ENCODE measurements at places on chromosomes 13 and 19.

DNA sequence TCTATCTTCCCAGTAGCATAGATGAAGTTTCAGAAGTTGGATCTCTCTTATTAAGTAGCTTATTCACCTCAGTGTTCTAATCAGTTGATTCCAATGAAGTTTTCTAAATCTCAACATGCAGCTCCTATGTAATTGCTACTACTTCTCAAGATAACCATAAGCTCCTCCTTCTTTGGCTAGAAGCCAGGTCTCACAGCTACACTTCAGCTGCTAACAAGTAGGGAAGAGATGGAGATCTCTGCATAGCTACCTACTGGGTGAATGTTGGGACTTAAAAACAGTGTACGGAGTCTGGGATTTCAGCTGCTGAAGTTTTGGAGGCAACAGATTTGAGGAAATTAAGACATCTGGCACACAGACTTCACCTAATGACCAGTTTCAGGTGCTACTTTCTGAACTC, 661.0 kb downstream of the SLITRK1 start:
- no peak for DNase-seq

- no peak for DNase-seq
These were observed 10.7 kb upstream of the PABPC3 start for GRCh38 chr13:25085125-25085742.

- DNase-seq = no peak
These were observed 473 bp upstream of the CERS1 start for GRCh38 chr19:18896421-18896841.

DNA sequence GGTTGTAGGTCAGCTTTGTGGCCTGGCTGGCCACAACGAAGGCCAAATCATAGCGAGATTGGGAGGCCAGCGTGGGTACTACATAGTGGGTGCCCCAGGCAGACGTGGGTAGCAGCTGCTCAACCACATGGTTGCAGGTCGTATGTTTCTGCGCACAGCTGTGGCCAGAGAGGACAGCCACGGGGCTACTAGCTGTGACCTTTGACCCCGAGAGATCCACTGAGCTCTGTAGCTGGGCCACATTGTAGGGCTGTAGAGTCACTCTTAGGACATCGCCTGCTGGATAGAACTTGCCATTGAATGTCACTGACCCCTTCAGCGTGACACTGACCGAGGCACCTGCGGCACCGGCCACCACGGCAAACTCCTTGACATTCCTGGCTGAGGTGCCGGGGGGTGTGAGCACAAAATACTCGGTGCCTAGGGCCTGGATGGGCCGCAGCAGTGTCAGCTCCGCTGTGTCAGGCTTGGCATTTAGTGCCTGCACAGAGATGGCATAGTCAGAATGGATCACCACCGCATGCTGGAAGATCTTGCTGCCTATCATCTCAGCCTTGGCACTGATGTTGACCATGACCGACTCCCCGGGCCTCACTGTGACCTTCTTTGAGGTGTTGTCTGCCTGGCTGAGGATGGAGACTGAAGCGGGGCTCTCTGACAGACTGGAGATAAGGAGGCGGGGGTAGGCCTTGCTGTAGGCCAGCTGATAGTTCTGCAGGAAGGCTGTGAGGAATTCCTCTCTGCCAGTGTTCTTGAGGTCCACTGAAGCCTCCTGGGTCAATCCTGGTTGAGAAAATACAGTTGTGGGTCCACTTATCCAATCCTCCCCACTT, 6.7 kb downstream of the FCGBP start:
- DNase-seq = no peak

DNA sequence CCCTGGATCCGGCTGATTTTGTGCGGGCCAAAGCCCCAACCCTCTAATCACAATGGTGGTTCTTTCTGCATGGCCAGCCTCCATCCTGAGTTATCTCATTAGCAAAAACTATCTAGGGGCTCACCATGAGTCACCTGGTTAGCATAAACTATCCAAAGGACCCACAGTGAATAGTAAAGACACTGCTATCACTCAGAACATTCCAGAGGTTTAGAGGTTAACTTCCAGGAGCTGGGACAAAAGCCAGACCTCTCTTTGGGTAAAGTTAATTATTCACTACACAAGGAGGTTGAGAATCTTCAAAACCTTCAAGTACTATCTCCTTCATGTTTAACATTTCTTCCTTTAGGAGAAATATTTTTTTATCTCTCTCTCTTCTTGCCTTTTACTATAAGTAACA, 18.8 kb upstream of the PPP5C start:
- DNase-seq = no peak

GRCh38 chr19:29515706-29516357, 10.0 kb upstream of the VSTM2B start:
- no peak for DNase-seq

DNA sequence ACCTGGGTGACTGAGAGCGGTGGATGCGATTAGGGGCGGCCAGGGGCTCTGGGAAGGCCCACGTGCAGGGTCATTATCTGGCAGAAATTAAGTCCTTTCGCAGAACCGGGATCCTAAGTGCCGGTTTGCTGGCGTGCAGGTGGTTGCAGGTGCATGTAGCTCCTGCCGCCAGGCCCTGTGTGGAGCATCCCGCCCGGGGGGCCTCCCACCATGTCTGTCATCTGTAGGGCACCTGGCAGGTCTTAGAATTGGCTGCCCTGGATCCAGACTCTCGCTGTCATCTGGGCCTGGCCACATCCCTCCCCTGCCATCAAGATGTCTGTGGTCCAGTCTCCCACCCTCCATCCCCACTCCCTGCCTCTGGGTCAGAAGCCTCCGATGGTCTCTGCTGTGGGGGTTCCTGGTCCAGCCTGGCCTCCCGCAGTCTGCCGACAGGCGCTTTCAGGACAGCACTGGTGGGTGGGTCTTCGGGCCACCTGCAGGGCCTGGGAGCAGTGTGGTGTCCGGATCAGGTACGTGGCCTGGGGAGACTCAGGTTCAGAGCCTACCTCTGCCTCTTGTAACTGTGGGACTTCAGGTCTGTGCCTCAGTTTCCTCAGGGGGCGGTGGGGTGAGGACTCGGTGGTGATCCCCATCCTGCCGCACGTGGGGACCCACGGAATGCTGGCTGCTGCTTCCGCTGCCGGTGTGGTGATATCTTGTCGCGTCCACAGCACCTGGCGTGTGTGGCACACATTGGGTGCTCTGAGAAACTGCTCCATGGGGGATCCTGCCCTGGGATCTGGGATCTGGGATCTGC, 5.4 kb downstream of the GNA11 start:
- no peak for DNase-seq

- DNase-seq = no peak
These were observed 397.1 kb downstream of the SLITRK5 start for GRCh38 chr13:88068316-88068715.

- no peak for DNase-seq
These were observed 300.3 kb downstream of the MYO16 start for GRCh38 chr13:108929532-108930206.

DNA sequence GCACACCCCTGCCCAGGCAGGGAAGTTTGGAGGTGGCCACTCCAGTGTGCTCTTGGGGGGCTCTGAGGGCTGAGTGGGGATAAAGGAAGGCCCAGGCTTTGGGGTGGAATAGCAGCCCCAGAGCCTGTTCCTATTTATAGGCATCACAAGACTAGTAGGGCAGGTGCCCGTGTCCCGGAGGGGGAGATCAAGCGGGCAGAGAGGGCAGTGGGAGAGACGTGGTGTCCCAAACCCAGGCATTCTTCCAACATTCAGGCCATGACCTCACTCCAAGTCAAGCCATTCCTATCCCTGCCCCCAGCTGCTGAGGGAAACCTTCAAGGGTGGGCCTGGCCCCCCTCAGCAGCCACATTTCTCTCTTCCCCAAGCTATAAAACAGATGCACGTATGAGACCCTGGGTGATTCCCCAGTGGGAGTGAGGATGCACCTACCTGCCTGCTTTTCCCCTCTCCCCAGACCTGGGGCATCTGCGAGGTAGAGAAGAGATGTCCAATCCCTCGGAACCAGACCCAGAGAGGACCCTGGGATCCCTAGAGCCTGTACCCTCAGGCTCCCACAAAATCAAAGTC, 3.9 kb downstream of the WIZ start:
- no peak for DNase-seq

GRCh38 chr13:40429706-40430545, 236.5 kb downstream of the FOXO1 start:
- no peak for DNase-seq

DNA sequence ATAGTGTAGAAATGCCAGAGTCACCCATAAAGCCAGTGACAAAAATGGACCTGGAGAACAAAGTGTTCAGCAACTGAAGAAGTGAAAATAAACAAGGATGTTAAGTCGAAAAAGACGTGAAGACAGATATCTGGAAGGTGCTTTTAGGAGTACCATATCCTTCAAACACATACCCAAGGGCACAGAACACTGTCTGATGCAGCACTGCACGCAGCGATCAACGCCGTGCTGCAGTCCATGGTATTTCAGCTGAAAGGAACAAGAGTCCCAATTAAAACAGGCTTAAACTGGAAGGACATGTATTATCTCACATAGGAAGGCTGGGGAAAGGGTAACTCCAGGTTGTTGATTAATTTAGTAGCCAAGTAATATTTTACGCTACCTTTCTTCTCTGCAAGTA, 108.2 kb downstream of the SGCG start:
- DNase-seq = no peak

- DNase-seq = no peak
These were observed 14.7 kb downstream of the NOVA2 start for GRCh38 chr19:45958769-45959516.

DNA sequence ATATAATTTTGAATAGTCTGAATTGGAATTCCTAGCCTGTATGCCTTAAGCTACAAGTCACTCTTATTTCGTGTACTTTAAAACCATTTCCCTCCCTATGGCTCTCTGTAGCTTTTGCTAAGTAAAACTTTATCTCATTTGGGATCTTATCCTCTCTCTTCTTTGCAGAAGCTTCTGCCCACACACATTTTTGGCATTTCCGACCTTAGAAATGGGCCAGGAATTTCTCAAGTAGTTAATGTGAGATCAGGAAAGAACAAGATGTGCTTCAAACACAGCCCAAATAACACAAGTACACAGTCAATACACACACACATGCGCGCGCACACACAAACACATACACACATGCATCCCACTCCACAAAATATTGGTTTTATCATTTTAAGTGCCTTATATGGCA, 931.0 kb upstream of the MIR17HG start:
- DNase-seq = no peak

DNA sequence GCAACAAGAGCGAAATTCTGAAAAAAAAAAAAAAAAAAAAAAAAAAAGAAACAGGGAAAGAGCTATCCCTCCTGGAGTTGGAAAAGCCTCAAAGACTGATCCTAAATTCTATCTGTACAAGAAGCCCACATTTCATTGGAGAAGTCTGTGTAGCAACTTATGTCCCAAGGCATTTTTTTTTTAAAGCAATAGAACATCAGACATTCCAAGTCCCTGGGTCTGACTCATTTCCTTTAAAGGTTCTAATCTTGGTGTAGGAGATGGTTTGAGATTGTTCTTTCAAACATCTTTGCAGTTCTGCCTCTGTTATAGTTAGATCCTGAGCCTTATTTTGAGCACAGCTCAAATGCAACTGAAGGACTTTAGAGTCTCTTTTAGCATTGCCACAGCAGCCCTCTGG, 706.5 kb upstream of the MIR17HG start:
- no peak for DNase-seq

DNA sequence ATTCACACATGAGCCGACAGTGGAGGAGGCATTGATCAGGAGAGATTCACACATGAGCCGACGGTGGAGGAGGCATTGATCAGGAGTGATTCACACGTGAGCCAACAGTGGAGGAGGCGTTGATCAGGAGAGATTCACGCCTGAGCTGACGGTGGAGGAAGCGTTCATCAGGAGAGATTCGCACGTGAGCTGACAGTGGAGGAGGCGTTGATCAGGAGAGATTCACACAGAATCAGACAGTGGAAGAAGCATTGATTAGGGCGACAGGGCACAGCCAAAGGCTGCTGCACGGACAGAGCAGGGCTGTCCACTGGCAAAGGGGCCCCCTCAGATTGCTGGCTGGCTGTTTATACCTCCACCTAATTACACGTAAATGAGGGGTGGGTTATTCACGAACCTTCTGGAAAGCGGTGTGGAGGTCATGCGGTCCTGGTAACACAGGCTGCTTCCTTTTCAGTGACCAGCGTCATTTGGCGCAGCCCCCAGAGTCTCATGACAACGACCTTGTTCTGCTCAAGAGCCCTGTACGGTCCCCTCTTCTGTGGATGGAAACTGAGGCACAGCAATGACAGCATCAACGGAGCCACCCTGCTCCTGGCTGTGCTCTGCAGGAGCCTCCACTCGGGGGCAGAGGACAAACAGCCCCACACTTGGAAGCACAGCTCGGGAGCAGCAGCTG, 50.6 kb upstream of the GAS6 start:
- DNase-seq = no peak

- no peak for DNase-seq
These were observed 35.6 kb upstream of the SPATA13 start for GRCh38 chr13:24124789-24125476.

GRCh38 chr19:9757544-9758501, 10.7 kb downstream of the ZNF846 start:
- no peak for DNase-seq

GRCh38 chr13:21675095-21675991, 4.5 kb downstream of the FGF9 start:
- no peak for DNase-seq
